ENCODE measurements at places on chromosomes 11 and 22.
A peak's percentile ranks its signal among the peaks of the same experiment; 100 is the strongest.

DNA sequence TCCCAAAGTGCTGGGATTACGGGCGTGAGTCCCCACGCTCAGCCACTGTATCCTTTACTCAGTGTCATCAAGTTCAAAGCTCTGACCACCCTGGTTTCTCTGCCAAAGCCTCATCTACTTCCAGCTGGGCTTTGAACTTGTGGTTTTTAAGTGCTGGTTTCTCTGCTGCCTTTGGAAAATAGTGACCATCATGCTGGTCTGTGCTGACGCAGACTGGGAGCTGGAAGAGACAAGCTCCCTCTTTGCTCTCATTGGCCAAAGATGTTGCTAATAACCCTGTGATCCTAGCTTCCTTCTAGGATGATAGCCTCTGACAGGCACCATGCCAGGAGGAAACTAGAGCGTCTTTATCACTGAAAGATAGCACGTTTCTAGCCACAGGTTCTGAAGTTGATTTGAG lies 62.4 kb downstream of the ALX4 start:
- DNase-seq = no peak

DNA sequence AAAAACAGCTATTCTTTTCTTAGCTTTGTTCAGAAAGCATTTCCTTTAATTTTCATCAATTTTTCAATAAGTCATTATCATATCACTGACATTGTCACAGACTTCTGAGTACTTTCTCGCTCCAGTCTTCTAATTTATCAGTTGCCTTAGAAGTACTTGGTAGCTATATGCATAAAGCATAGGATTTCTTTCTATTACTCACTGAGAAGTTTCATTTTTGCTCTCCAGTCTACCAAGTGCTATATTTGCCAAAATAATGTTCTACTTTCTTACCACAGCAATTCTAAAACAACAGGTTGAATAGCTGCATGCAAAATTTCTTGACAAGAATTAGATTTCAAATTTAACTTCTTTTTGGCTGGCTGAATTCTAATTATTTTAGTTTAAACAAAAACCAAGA lies 116.3 kb downstream of the STK33 start:
- DNase-seq = no peak

- DNase-seq = no peak
These were observed 16.6 kb downstream of the CYB5R2 start for GRCh38 chr11:7656704-7657103.

DNA sequence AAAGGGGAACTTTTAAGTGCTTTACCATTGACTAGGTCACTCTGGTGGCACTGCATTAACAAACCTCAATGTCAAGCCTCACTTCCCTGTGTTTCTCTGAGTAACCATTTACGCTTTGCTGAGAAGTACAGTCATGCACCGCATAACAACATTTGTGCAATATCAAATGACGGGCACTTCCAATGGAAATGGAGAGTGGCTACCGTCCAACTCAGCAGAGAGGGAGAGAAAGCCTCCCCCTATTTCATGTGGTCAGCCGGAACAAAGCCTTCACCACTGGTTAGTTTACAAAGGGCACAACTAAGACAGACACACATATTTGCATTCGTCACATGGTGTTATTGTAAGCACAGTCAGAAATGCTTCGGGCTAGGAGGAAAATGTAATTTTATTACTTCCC lies 117.3 kb downstream of the RASSF10 start:
- peak; percentile 69 for DNase-seq

- peak; percentile 4 for DNase-seq
These were observed 219.6 kb downstream of the C11orf87 start for GRCh38 chr11:109641549-109641948.

GRCh38 chr11:18277565-18278271 lies 11.7 kb downstream of the SAA1 start:
- DNase-seq = no peak

DNA sequence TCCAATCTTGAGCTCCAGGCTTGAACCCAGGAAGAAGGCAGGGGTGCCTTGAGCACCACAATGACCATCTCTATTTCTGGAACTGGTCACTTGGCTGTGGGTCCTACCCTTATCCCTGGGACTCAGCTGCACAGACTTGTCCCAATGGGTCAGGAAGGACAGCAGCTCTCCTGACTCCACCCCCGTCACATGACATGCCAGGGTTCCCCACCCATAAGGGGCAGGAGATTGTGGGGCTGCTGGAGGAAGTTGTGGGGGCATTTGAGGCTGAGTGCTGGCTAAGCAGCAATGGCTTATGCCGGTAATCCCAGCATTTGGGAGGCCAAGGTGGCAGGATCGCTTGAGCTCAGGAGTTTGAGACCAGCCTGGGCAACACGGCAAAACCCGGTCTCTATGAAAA lies 56.2 kb downstream of the NFAM1 start:
- DNase-seq = no peak

DNA sequence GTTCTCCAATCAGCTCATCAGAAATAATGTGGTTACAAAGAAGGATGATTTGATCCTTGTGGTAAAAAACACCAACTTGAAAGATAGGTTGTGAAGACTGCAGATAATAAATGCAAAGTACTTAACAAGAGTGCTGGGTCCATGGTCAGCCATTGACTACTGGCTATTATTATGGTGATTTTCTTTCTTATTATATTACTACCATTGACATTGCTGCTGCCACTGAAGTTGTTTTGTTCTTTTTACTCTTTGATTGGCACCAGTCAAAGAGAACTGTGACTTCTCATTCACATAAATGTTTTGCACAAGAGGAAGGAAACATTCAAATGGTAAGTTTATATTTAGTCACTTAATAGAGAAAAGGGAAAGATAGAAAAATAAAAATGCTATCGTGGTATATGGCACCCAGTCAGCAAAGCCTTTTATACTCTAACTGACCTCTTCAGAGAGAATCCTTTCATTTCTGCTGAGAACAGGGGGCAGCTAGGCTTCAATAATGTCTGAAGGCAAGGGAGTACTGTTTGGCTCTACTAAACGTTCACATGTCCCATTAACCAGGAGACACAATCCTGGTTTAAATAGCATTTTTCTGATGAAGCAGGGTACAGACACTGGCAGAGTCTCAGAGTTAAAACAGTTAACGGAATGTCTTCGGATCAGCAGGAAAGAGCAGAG lies 64.8 kb downstream of the LRRC4C start:
- DNase-seq = no peak

DNA sequence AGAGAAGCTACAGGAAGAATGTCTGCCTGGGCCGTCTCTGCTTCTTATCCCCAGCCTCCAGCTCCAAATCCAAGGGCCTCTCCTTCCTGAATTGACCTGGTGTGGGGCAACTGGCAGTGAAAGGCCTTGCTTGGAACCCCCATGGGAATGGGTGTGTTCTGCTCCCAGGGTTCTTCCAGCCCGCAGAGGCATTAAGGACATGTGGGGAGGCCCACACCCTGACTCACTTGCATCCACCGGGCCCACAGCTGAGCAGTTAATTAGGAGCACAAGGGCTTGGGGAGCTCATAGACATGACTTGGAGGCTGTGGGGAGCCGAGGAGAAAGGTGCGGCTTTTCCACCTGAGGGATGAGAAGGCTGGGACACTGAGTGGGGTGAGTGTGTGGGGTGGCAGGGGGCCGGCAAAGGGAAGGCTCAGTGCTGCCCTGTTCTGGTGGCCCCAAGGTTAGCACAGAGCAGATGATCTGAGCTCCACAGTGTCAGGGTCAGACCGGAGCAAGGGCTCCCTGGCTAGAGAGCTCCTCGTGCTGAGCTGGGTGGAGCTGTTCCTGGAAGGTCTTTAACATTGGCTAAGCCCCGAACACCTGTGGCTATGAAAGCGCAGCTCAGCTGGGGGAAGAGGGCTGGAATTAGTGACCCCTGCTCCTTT lies 64.5 kb upstream of the NECTIN1 start:
- no peak for DNase-seq

DNA sequence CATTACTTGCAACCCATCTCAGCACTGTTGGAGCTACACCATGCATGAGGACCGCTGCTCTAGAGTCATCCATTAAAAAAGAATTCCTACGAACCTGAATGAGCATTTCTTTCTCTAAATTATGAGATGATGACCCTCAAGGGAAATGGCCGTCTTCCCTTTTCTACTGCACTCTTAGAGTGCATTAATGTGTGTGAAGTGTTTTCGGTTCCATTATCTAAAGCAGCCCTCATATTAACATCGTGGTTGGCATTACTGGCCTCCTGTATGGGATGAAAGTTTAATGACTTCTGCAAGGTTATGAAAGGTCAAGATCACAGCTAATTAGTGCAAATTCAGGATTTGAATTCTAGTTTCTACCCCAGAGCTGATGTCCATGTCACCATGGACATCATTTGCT lies 16.7 kb downstream of the CD44 start:
- no peak for DNase-seq

GRCh38 chr22:28736301-28737155 lies 5.1 kb downstream of the CHEK2 start:
- DNase-seq = no peak

DNA sequence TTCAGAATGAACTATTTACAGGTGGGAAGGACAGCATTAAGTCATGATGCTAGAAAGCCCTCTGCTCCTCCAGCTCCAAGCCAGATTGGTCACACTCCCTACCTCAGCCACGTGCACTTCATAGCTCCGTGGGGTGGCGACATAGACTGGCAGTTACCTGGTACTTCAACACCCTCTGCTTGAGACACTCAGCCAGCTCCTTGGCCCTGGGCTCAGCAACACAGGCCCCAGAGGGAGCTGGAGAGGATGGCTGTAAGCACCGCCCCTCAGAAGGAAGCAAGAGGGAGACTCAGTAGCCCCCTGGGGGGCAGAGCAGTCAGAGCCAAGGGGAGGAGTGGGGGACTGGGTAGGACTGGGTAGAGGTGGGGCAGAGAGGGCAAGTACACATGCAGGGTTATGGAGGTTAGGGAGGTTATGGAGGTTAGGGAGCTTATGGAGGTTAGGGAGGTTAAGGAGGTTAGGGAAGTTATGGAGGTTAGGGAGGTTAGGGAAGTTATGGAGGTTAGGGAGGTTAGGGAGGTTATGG lies 102.1 kb upstream of the BID start:
- DNase-seq = no peak

- DNase-seq = no peak
These were observed 8.5 kb upstream of the TBC1D10A start for GRCh38 chr22:30335236-30335635.

GRCh38 chr11:118521892-118522311 lies 5.4 kb upstream of the TTC36 start:
- DNase-seq = no peak

- no peak for DNase-seq
These were observed 168.0 kb upstream of the NECTIN1 start for GRCh38 chr11:119897046-119897440.
